ENCODE measurements at places on chromosomes 12 and 14.

GRCh38 chr14:38143659-38144505 lies 63.8 kb upstream of the SSTR1 start:
- peak; percentile 38 for DNase-seq

DNA sequence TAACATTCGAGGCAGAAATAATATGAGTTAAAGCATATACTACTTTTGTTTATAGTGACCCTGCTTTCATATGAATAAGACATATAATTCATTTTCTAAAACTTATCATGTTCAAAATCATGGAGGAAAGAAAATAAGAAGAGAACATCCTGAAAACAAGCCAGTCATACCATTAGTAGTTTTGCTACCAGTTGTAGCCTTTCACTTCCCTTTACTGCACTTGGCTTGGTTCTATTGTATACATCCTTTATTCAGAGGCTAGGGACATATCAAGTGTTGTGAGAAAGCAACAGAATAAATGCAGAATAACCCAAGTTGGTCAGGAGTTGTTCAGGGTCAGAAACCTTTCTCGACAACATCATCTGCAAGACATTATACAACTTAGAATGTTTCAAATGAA lies 598.7 kb downstream of the SOX5 start:
- no peak for DNase-seq

DNA sequence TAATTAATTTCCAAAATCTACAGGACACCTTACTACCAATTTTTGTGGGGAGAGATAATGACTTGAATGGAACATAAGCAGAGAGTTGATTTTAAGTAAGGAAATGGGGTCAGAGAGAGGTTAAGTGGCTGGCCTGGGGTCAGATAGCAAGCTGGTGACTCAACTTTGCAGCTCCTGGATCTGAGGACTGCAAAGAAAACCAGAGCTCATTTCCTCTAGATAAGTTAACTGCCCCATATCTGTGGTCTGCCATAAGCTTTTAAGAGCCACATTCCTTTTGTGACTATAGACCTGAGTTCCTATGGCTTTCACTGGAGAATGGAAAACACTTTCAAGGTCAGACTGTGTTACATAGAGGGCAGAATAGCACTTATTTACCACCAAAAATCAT lies 201.2 kb upstream of the PRICKLE1 start:
- no peak for DNase-seq

GRCh38 chr12:1505576-1505975 lies 88.8 kb downstream of the FBXL14 start:
- DNase-seq, result no peak

- no peak for DNase-seq
Observed at GRCh38 chr12:102167821-102168604, 29.6 kb downstream of the PMCH start.

DNA sequence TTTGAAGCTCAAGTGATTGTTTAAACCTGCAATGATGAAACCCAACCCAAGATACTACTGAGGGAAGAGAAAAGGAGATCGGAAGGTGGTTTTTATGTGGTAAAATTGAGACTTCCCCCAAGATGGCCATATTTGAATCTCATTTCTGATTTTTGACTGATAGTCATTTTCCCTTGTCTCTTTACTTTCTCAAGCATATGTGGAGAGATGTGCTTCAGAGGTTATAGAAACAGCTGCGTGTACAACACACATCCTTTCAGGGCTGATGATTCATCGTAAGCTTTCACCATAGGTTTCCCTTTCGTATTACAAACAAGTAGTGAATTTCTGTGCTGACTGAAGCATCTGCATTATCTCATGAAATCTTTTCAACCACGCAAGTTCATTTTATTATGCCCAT lies 276.2 kb downstream of the EMP1 start:
- peak; percentile 79 for DNase-seq

- no peak for DNase-seq
Observed at GRCh38 chr14:85789506-85789905, 259.6 kb downstream of the FLRT2 start.

DNA sequence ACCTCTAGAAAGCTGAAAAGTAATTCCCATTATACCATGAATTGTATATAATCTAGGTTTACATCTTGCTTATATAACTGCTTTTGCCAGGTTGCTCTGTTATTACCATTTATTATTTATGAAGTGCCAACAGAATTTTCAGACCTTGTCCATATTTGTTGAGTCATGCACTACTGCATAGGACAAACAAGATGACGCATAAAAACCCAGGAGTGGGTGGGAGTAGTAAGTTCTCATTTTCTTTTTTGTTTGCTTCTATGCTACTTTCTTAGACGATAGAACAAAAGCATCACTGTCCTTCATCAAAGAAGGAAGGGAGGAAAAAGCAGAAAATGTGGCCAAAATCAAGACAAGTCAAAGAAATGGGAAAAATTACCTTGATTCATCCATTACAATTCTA lies 119.0 kb upstream of the RASSF8 start:
- peak; percentile 46 for DNase-seq

GRCh38 chr14:72826039-72826438 lies 67.9 kb downstream of the DPF3 start:
- no peak for DNase-seq

DNA sequence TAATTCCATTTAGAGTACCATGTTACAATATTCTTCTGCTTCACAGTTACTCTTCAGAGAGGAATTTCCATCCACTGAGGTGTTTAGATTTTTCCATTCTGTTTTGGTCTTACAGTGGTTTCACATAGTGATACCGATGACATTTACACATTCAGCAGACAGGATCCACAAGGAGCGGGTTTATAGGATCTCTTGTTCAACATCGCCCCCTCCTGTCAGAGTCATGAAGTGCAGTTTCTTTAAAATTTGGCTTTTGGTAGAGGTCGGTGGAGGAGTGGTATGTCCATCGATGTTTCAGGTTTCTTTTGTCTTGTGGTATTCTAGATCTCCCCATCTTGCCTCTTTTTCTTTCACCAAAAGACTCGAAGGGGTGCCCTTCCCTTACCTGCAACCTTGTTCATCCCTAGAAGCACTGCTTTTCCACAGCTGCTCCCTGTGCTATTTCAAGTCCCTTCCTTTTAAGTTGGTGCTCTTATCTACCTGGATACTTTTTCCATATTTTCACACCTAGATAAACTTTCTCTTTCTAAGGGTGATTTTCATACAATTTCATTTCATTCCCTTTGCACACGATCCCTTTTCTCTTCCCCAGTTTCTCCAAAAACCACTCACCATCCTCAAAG lies 181.3 kb downstream of the ITPR2 start:
- DNase-seq, result no peak

GRCh38 chr12:53975479-53976152 lies 862 bp upstream of the HOTAIR start:
- no peak for DNase-seq

DNA sequence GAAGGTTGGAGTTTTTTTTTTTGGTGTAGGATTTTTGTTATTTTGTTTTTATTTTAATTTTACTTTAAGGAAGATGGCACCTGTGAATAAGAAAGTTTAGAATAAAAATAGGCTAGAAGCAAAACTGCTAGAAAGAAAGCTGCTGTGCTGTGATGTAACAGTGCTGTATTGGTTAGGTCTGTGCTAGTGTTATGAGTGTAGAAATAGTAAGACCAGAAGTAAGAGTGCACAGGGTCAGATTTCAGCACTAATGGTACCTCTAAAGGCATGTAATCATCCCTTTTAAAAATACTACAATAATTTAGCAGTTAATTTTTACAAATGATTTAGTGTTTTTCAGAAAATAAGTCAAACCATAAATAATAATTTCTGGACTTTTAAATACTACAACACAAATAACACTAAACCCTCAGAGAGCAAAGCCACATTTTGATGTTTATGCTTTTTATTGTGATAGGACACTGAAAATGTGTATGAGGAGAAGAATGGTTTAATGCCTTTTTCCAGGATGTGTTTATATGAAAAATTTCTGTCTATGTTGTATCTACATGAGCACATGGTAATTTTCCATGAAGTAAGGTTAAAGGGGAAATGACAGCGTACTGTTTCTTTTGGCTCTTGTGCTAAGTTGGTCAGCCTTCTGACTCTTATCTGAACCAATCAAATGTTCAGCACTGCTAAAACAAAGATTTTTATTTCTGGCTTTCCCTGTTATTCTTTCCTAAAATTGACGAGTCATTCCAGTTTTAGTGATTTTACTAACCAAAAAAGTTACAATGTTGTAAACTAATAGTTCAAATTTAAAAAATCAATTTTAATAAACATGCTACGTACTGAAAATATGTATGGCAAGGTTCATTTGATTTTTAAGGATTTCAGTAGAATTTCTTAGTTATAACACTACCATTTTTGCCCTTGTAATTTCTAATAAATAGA lies 96.1 kb downstream of the PPHLN1 start:
- peak; percentile 52 for DNase-seq

- DNase-seq, result no peak
Observed at GRCh38 chr12:89126712-89127111, 225.6 kb downstream of the DUSP6 start.

DNA sequence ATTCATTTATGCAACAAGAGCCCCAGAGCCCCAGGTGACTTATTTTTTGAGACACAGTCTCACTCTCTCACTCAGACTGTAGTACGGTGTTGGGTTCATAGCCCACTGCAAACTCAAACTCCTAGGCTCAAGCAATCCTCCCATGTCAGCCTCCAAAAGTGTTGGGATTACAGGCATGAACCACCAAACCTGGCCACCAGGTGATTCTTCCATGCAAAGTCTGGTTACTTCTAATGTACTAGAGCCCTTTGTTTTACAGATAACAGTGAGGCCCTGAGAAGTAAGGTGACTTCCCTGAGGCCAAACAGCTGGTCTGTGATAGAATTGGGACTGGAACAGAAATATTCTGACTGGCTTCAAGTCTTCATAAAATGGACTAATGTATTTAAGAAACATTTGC lies 10.0 kb upstream of the KCNK10 start:
- DNase-seq, result no peak
